ENCODE measurements at places on chromosomes 7 and 10.

DNA sequence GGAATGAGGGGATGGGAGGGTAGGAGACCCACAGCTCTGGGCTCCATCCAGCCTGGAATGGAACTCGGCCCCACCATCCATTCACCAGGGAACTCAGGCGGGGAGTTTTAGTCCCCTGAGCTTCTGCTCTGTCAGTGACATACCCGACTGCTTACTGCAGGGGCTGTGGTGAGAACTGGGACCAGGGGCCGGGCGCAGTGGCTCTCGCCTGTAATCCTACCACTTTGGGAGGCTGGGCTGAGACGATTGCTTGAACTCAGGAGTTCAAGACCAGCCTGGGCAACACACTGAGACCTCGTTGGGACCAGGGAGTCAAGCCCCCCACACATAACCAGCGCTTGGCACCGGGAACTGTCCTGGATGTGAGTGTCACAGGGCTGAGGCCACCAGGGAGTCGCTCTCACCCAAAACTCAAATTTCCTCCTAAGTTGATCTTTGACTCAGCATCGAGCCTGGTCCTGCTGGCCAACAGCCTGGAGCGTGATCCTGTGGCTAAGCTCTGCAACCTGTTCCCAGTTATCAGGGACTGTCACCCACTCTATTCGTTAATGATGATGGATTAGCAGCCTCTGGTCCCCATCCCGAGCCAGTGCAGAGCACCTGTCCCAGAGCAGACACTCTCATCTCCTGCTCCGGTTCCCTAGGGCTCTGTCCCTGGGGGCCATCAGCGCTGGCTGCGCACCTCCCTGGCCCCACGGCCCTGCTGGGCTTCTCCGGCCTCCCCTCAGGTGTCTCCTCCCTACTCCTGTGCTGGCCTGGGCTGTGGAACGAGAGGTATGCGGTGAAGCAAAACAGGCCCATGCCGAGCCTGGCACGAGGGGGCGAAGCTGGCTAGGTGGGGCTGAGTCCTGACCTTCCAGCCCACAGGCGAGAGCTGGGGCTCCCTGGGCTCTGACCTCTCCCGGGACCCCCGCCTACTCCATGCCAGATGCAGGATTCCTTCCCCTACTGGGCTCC is 902 bp upstream of the CLDN15 start:
- no peak for DNase-seq

DNA sequence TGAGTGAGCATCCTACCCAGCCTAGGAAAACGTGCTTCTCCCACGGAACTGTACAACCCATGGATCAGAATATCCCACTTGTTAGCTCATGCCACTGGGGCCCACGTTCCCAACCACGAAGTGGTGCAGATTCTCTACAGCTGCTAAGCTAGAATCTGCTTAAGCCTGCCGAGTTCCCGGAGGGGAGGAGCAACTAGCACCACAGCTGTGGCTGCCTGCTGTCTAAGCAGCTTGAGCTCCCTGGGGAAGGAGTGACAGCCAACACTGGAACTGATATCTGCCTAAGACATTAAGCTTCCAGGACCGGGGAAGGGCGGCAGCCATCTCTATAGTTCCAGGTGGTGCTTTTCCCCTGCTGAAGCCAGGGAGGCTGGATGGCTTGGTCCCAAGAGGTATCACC is 334.7 kb upstream of the CHRM2 start:
- no peak for DNase-seq

DNA sequence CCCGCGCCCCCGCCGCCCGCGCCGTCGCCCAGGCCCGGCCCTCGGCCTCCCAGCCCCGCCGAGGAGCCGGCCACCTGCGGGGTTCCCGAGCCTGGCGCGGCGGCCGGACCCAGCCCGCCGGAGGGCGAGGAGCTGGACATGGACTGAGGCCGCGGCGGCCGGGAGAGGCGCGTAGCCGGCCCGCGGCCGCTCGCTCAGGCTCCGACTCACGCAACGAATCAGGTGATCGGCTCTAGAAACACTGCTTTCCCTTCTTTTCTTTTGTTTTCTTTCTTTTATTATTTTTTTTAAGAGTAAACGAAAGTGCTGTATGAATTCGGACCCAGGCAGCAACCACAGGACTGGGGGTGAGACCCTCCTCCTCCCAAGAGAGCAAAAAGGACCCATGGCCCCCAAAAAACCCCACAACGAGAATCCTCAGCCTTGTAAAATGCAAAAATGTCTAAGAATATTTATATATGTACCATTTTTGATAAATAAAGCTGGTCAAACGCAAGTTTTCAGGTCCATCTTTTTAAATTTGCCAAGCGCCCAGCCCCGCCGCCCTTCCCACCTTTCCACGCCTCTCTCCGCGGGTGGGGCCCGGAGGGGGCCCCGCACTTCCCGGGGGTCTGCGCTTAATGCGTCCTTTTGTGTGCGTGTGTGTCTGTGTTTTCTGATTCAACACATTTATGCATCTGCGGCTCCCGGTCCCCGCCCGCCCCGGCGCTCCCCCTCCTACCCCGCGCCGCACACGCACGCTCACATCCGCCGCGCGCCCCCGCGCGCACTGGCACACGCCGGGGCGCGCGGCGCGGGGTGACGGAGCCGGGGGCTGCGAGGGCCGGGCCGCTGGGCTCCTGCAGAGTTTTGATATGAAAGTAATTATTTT is 4.4 kb downstream of the UNCX start:
- DNase-seq = no peak

GRCh38 chr10:45198486-45199204 is 116.8 kb downstream of the OR13A1 start:
- DNase-seq = no peak

- no peak for DNase-seq
These were observed 149.8 kb upstream of the PRKCQ start for GRCh38 chr10:6729861-6730344.

GRCh38 chr10:124579011-124579399 is 117.4 kb downstream of the LHPP start:
- no peak for DNase-seq

DNA sequence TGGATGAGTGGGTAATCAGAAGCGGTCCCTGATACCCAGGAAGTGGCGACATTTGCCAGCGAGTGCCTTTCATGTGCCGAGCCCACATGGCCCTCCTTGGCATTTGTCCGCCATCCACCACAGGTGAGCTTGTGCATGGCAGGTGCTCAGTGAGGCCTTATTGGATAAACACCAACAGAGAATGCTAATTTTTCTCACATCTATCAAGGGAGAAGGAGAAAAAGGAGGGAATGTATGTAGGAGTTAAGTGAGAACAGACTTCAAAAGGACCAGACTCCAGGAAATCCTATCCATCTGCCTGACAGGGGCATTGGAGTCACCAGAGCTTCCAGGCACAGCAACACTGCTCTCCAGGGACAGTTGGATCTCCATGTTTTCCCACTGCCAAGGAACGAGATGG is 143.5 kb upstream of the ZMIZ1 start:
- DNase-seq = no peak

DNA sequence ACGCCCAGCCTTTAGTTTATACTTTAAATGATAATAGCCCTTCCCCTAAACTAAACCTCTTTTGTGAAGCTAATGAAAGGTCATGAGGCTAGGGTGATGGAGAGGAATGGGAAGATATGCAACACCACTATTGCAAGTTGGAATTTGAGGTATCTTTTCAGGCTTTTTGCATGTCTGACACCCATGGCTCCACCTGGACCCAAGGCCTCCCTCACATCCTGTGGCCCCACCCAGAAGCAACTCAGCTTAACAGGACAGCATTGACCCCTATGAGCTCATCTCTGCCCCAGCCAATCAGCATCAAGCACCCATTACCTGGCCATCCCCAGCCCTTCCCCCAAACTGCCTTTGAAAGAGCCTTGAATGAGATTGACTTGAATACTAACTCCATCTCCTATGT is 674.2 kb upstream of the NRP1 start:
- DNase-seq = peak; percentile 72

GRCh38 chr7:21611129-21611528 is 68.3 kb downstream of the DNAH11 start:
- DNase-seq = no peak

DNA sequence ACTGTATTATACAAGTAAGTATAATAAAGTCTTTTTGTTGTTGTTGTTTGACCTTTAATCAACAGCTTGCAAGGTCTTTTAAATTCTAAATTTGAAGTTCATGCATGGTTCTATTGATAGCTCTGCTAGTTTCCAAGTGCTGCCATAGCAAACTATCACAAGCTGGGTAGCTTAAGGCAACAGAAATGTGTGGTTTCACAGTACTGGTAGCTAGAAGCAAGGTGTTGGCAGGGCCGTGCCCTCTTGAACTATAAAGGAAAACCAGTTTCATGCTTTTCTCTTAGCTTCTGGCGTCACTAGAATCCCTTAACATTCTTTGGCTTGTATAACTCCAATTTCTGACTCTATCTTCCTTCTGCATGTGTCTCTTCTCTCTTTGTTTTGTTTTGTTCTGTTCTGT is 1021.9 kb upstream of the AUTS2 start:
- no peak for DNase-seq

DNA sequence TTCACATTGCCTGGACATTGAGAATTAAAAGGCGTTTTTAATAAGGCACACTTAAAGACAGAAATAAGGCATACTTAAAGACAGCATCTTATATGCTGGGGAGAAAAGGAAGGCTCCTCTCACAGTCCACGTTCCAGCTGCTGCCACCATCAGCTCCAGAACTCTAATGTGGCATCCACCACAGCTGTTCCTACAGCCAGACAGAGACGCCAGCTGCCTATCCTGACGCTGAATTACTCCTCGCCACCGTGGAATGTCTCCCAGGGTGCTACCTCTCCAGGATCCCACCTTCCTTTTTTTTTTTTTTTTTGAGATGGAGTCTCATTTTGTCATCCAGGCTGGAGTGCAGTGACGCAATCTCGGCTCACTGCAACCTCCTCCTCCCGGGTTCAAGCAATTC is 30.8 kb downstream of the SLC37A3 start:
- no peak for DNase-seq

DNA sequence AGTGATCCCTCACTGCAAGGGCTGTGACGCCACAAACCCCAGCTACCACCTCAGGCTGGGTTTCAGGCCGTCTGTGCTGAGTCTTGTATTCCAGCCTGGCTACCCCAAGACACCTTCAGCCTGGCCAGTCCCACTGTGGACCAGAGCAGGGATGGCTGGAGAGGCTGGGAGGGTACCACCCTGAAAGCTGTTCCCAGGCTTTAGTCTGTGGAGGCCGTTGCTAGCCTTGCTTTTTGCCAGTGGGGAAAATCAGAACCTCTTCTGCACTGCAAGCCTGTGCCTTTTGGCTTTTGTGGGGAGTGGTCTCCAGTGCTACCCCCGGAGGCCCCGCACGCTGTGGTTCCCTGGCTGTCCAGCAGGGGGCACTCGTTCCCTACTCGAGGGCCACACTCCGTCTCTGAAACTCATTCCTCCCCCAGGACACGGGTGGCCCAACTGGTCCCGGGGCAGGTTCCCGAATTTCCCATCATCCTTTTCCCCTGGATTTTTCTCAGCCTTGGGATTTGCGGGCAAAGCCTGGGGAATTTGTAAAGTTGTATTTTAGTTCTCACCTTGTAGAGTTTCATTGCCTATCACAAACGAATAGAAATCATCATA is 128.4 kb upstream of the BTBD16 start:
- no peak for DNase-seq

GRCh38 chr7:55325371-55325792 is 39.8 kb upstream of the LANCL2 start:
- no peak for DNase-seq

- no peak for DNase-seq
These were observed 96.7 kb downstream of the HTR5A start for GRCh38 chr7:155166673-155167370.

- no peak for DNase-seq
These were observed 162.4 kb upstream of the LAMB4 start for GRCh38 chr7:108292541-108292940.

GRCh38 chr10:13973742-13974141 is 357.0 kb downstream of the FRMD4A start:
- DNase-seq = no peak

- DNase-seq = no peak
These were observed 173.4 kb downstream of the FAM107B start for GRCh38 chr10:14601326-14601725.

DNA sequence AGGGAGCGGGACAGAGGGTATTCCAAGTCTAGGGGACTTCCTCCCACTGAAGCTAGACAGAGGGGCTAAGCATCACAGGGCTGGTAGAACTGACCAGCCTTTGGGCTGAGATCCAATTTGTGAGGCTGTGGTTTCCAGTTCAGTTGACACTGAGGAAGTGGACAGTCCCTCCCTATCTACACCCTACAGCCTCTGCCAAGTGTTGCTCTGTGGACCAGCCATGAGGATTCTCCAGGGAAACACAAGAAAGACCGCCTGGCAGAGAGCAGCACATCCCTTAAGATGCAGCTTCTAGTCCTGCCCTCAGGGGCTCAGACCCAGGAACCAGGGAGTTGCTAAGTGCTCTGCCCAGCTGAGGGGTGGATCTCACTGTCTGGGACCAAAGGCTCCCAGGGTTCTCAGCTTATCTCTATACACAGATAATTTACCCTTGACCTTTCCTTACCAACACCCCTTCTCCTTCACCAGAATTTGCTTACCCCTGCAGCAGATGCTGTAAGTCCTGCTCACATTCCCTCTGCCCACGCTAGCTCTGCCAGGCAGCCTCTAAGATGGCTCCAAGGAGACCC is 252.0 kb downstream of the SKIDA1 start:
- no peak for DNase-seq

DNA sequence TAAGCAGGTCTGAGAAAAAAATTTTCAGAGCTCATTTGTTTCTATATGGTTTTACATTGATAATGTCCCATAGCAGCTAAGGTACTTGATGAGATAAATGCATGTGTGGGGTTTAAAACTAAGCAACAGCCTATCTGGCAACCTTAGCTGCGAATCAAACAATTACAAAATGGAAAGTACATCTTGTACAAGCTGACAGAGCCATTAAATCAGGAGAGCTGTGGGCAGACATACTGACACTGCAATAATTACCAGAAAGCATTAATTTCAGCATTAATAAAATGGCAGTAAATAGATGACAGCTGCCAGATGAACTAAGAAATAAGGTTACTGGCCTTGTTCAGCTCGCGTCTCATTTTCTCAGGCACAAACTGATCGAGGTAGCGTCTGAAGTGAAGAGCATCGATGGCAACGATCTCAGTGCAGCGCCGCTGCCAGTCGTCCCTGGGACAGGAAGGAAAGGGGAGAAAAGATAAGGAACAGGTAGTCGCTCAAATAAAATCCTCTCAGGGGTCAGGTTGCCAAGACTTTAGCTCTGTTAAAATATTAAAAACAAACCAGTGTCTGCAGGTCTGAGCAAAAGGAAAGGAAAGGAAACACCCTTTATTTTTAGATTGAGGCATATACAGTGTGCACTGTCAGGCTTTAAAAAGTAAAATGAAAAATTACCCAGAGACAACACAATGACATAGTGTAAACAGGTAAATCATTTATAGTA is 79.7 kb upstream of the OGDHL start:
- DNase-seq = no peak

Data from iPS DF 6.9 (cell line).